HuH-7.5 (cell line): ENCODE measurements at places on chromosomes 4 and X.
A peak's percentile ranks its signal among the peaks of the same experiment; 100 is the strongest.

- DNase-seq, result no peak
These were observed 19.0 kb downstream of the SMPX start for GRCh38 chrX:21738950-21739287.

DNA sequence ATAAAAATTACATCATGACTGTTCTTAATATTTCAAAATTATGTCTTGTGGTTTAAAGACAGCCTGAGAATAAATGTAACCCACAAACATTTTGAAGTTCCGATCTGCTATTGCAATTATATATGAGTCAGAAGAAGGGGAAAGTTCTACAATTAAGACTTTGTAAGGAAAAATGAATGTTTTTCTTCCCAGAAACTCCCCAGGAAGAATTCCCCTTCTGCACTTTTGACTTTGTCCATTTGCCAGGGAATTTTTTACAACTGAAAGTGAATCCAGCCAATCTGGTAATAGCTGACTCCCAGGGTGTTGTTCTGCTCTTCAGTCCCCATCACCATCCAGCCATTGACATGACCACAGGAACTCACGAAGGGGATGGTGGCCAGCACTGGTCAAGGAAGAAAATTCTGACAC is 61.6 kb upstream of the NOCT start:
- no peak for DNase-seq

DNA sequence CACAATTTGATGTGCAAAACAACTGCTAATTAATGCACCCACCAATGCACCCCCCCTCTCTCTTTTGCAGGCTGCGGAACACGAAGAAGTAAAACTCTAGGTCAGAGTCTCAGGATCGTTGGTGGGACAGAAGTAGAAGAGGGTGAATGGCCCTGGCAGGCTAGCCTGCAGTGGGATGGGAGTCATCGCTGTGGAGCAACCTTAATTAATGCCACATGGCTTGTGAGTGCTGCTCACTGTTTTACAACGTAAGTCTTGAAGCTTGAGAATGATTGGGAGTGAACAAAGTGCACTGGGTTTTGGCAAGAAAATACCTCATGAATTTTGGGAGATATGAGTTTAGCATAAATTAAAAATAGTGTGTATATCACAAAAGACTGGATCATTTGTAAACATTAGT is 28.9 kb downstream of the TMPRSS11E start:
- no peak for DNase-seq

GRCh38 chr4:166324321-166324720 is 451.3 kb downstream of the TLL1 start:
- DNase-seq, result no peak

- DNase-seq, result no peak
These were observed 178.4 kb upstream of the GPRIN3 start for GRCh38 chr4:89486042-89486441.

DNA sequence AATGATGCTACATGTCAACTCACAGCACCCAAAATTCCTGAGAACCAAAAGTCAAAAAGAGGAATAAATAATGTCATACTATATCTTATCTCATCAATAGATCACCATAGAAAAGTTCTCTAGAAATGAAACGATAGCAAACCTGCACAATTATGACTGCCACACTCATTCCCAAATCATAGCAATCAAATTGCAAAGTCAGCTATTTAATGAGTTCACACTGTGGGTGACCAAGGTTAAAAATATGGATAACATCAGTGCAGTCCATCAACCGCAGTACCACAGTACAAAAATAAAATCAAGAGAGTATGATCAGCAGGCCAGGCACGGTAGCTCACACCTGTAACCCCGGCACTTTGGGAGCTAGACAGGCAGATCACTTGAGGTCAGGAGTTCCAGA is 62.3 kb downstream of the ATRX start:
- no peak for DNase-seq

DNA sequence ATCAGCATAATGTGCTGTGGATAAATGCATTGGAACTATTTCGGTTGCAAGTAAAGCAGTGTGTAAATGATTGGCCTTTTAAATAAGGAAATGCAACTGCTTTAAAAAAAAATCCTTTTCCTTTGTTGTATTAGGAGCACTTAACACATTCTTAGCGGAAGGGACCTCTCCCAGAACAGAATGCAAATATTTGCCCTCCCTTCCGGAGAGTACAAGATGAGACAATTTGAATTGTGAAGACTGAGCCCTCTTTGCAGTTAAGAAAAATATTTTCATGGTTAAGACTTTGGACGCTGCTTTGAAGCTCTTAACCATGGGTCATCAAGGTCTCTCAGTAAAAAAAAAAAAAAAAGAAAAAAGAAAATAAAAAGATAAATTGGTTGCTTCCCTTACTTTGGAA is 9.5 kb upstream of the NOX1 start:
- DNase-seq, result no peak

DNA sequence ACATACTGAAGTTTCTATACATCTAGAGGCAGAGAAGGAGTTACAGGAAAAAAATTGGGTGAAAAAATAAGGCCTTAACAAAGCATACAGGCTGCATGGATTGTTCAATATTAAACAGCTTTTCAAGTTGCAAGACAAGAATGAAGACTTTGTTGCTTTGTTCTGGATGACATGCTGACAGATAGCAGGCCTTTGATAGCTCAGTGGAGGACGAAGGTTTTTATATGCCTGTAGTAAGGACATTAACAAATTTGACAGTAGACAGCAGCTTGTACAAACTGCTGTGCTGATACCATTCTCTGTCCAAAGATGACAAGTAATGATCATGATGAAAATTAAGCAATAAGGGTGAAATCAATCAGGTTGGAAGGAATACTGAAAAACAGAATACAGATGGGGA is 309.9 kb downstream of the NKX6-1 start:
- DNase-seq, result no peak

- DNase-seq, result no peak
These were observed 607.8 kb downstream of the FSTL5 start for GRCh38 chr4:161555689-161556660.

DNA sequence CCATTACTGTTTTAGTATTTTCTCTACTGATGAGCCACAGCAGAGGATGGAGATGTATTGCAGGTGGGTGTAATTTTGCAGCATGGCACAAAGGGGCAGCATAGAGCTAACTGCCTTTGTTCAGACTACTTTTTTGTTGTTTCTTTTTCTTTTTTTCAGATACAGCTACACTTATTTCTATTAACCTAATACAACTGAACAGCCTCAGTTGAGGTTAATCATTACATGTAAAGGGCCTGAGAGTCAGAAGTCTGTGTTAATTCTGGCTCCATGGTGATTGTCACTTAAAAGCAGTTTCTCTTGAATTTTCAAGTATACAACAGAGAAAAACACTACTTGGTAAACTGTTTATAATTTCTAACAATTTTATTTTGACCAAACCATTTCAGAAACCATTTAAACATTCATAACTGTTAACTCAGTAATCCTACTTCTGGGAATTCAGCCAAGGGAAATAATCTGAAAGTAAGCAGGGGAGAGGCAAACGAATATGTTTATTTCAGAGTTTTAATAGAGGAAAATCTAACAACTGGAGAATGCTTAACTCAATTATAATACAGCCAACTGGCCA is 13.9 kb upstream of the PPEF2 start:
- peak; percentile 22 for DNase-seq

DNA sequence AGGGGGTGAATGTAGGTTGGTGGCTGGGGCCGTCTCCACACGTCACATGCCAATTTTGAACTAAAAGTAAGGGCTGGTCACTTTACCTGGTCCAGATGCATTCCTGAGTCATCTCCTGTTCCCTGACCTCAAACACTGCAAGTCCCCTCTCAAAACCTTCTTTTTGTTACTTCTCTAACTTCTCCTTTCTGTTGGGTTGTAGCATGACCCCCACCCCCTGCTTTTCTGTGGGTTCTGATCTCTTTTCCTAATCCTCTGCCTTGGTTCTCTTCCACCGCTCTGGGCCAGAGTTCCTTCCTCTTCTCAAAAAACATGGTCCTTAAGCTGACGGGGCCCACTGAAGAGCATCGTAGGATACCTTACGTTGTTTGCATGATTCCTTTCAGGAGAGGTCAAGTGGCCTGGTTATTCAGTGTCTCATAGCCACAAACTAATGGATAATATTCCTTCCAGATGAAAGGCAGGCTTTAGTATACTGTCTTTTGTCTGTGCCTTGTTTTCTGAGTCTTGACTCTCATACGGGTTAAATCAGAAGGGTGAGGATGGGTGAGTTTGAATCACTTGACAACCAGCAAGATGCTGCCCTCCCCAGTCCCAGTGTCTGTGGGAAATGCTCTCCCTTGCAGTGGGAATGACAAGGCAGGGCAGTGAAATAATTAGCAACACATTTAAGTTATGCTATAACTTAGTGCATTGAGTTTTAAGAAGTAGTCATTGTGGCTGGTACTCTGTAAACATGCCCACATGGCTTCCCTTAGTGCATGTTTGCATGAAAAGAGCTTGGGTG is 15.1 kb downstream of the SMS start:
- no peak for DNase-seq

- DNase-seq, result no peak
These were observed 1.0 kb upstream of the USP27X start for GRCh38 chrX:49878128-49878833.
